ENCODE measurements at places on chromosomes 3 and 15.

DNA sequence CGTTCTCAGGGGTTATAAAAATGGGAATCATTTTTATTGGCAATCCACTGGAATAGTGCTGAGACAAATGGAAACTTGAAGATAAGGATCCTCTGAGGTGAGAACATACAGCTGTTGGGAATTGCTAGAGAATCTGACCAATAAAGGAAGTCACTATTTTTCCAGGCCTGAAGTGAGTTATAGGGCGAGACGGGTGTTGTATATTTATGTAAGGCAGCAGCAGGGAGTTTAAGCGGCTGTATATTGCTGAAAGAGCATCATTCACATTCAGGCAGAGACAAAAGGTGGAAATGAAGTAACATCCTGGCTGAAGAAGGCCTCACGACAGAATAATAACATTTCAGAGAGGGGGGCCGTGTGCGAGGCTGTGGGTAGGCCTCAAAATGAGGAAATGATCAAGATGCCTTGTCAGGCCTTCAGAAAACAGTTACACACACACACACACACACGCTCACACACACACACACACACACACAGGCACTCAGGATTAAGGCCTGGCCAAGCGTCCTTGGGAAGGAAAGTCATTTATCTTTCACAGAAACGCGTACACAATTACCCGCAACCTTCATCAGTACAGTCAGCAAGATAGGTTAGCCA, 964.9 kb upstream of the NR2F2 start:
- no peak for DNase-seq

DNA sequence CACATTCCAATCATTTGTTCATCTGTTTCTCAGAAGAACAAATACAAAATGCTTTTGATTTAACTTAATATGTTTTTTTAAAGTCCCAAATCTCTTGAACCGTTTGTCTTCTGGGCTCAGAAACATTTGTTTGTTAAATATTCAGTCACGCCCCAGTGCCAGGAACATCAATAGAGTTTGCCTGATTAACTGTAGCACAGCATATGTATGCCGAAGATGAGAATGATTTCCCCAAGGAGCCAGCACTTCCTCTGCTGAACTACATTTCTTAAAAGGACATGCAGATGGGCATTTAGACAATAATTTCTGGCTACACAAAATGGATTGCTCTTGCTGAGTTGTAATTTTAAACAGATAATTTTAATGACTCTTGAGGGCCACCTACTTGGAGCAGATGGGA, 191.6 kb upstream of the FAM3D start:
- DNase-seq = no peak

GRCh38 chr3:39519554-39520288, 52.2 kb downstream of the MOBP start:
- DNase-seq = no peak

DNA sequence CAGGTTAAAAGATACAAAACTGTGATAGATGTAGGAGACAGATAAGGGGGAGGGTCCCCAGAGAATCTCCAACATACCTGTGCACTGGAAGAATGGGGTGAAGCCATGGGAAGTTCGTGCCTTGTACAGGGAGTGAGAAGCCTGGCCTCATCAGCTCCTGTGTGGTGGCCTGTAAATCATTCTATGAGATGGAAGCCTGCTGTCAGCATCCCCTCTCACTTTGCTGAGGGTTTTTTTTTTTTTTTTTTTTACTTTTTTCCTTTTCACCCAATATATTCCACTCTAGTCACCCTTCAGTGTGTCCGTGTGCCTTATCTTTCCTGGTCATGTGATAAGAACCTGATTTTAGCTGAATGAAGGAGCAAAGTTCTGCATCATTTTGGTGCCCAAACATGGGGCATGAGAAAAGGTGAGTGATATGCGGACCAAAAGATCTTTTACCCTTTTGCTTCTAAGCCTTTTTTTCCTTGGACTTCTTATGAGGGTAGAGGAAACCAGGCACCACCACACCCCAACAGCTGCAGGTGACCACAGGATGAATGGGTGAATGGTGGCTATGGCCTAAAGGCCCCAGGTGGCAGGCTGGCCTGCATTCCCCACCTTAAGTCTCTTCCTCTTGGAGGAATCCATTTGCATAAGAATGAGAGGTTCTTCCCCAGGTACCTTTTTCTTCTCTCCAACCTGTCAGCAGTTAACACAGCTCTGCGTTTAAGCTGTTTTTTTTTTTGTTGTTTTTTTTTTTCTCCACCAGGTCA, 1345.0 kb downstream of the NSUN3 start:
- DNase-seq = no peak

DNA sequence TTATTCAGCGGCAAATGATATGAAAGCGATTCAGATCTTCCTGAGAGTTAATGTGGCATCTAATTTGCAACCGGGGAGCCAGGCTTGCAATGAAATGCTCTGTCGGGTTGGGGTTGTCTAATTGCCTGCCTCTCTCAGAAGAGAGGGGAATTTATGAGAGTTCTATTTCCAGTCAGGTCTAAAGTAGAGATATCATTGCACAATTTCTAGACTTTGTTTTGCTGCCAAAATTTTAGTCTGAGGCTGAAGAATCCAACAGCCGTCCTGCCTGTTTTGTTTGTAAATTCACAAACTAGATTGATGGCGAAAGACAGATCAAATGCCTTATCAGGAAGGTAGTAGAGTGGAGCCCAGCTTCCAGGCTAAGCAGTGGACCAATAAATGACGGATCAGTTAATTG, 610 bp downstream of the LIPC start:
- DNase-seq = no peak

DNA sequence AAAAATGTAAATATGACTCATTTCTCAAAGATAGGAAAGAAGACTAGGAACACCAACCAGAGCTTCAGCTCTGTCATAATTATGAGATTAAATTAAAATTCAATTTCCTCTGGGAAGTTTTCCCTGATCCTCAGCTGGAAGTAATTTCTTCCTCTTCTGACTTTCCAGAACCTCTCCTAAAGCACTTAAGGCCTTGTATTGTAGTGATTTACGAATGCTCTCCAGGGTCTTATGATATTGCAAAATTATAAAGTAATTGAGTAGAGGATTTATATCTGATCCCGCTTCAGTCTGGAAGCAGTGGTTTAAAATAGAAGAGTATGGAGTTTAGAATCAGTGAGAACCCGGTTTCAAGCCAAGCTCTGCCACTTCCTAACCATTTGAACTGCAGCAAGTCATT, 279.8 kb downstream of the ZPLD1 start:
- DNase-seq = no peak

- no peak for DNase-seq
Measured at GRCh38 chr3:396293-396692, 199.7 kb downstream of the CHL1 start.

Measured in hematopoietic multipotent progenitor cell treated with erythropoietin and hydrocortisone succinate and interleukin-3 and kit ligand, for 15 days (in vitro differentiated cells).